ENCODE measurements at places on chromosomes 16 and 17.

- DNase-seq: no peak
Observed at GRCh38 chr17:77577491-77577890, 381.0 kb upstream of the TNRC6C start.

DNA sequence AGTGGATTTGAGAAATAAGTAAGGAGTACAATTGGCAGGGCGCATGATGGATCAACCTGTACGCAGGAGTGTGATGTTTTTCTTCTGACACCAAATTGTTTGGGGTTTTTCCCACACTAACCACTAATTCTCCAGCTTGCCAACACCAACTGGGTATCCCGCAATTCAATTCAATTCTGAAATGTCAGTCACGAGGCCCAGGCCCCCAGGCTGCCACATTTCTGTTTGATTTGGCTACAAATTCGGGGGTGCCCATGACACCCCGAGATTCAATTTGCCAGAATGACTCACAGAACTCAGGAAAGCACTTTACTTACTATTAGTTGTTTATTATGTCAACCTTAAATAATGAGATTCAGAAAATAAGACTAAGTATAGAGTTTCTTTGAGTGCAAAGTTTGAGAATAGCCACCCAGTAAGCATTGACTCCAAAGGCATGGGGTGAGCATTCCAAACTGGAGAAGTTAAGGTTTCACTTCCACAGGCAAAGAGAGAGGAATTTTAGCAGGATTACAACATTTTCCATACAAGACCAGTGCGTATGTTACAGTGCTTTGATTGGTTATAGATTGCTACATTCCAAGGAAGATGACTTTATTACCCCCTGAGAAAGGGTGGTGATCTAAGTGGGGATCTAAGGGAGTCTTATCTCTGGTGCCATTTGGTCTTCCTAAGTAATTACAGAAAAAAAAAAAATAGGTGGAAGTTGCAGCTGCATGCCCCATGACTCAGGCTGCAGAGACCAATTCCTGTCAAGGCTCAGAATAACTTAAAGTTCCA, 11.5 kb downstream of the SLC46A1 start:
- DNase-seq: peak; percentile 27

GRCh38 chr16:85396879-85397871, 215.9 kb upstream of the GSE1 start:
- no peak for DNase-seq

GRCh38 chr16:47395733-47396498, 64.9 kb downstream of the ITFG1 start:
- no peak for DNase-seq

GRCh38 chr16:85415196-85416090, 197.7 kb upstream of the GSE1 start:
- DNase-seq: no peak

DNA sequence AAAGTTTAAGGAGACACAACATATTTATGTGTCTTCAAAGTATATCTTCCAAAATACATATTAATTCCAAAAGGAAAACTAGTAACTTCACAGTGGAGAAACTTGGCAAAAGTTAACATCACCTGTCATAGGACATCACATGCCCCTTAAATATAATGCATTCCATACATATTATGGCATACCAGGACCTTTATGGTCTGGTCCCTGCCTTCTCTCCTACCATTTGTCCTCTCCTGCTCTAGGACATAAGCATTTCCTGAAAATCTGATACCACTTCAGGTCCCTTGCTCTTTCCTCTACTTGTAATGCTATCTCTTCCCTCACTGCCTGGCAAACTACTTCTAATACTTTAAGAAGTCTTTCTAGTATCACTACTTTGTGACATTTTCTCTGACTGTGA, 168.1 kb upstream of the RBL2 start:
- no peak for DNase-seq

DNA sequence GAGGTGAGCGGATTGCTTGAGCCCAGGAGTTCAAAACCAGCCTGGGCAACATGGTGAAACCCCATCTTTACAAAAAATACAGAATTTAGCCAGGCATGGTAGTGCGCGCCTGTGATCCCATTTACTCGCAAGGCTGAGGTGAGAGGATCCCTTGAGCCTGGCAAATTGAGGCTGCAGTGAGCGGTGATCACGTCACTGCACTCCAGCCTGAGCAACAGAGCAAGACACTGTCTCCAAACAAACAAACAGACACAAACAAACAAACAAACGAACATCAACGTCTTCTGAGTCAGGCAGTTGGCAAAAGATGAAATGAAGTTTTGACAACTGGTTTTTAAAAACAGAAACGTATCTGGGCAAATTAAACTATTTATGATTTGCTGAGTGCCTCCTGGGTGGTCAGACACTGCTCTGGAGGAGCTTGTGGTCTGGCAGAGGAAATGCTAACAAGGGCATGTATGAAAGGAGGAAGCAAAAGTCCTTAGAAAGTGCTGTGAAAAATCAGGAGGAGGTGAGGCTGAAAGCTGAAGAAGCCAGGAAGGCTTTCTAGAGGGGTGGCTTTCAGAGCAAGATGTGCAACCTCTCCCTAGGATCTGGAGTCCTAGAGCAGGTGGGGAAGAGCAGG, 10.2 kb upstream of the KRT20 start:
- no peak for DNase-seq

DNA sequence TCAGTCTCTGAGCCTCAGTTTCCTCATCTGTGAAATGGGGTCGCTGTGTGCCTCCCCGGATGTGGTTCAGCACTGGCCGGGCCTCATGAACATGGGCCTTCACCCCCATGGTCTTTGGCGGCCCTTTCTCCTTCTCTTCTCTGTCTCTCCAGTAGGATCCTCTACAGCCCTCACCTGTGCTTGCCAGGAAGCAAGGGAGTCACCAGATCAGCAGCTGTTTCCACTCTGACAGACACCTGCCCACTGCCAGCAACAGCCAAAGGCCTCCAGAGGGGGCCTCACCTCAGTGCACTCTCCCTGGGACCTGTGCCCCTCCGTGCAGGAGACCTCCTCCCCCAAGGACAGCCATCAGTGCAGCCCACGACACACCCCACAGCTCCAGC, 89.4 kb downstream of the C16orf78 start:
- DNase-seq: no peak

DNA sequence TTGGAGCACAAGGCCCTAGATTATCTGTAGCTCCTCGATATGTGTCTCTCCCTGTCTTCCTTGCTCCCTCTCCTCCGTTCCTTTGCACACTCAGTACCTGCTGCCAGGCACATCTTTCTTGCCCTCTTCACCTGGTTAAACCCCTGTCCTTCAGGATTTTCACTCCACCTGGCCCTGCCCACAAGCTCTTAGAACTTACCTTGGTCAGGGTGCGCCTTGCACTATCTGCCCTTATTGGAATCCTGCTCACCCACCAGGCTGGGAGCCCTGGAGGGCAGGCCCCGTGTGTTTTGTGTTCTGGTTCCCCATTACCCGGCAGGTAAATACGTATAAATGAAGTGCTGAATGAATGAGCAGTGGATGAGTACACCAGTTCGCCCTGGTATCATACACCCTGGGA, 54.6 kb downstream of the MARCHF10 start:
- no peak for DNase-seq

GRCh38 chr17:61555127-61555566, 35.9 kb downstream of the NACA2 start:
- DNase-seq: no peak

DNA sequence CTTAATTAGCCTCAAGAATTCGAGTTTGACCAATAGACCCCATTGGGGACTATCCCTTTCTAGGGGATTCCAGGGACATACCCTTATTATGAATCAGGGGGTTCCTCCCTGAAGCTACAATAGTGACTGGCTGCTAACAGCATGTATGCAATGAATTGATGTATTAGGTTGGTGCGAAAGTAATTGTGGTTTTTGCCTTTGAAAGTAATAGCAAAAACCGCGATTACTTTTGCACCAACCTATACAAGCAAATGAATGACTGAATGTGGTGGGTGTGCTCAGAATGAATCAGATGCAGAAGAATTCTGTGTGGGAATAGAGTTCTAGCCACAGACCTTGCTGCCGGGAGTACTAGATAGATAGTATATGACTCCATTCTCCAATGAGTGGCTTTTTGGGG, 76.7 kb downstream of the HLF start:
- peak; percentile 5 for DNase-seq

DNA sequence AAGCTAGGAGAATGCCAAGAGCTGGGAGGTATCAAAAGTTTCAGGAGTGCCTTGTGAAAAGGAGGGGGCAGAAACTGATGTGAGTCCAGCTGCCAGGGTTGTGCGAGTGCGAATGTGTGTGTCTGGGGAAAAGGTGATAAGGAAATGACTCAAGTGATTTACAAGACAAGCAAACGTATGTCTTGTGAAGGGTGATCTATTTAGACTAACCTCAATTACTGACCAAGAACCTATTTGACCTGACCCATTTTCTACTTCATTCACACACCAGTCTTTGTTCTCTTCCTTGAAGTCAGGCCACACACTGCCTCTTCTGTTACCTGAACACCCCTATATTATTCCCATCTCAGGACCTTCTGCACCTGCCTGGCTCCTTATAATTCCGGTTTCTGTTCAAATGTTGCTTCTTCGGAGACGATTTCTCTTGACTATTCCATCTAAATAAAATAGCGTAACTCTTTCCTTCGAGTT, 1.0 kb downstream of the GDE1 start:
- no peak for DNase-seq
